Body of pancreas (tissue), 4 donors: ENCODE measurements at places on chromosomes 2 and 18.

DNA sequence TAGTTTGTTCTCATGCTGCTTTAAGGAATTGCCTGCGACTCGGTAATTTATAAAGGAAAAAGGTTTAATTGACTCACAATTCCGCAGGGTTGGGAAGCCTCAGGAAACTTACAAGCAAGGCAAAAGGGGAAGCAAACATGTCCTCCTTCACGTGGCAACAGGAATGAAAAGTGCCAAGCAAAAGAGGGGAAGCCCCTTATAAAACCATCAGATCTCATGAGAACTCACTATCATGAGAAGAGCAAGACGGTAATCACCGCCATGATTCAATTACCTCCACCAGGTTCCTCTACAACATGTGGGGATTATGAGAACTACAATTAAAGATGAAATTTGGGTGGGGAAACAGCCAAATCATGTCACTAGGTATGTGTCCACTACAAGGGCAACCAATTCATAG is 53.9 kb downstream of the MAP4K3 start:
- no peak for DNase-seq

- DNase-seq, result peak; percentile 4
Observed at GRCh38 chr18:59814891-59815290, 84.9 kb upstream of the PMAIP1 start.

DNA sequence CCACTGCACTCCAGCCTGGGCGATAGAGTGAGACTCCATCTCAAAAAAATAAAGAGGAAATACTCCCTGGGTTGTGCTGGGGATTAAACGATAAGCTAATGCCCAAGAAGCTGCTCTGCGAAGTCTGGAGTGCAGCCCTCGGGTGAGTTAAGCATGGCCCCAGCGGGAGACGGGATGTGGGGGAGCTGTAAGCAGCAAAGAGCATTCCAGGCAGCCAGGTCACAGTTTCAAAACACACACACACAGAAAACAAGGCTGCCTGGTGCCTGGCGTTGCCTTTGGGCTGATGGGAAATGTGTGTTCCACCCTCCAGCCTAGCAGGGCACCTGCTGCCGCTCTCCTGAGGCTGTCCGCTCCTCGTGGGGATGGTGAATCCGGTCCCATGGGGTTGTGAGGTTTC is 24.1 kb downstream of the ODC1 start:
- no peak for DNase-seq

DNA sequence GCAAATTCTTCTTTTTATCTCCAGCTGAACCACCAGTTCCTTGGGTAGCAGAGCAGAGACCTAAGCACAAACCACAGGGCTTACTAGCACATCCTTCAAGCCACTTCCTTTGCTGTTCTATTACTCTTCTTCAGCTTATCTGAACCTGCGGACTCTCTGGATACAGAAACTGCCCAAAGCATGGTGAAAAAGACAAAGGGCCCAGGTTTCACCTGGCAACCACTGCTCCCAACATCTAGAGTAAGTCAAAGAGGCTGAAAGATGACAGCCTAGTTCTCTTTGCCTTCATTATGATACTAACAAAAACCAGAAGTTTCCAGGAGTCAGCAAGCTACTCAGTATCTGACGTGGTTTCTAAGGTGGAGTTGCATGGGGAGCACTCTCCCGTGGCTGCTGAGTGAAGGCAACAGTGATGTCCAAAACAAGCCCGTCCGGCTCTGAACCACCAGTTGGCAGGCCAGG is 43.4 kb downstream of the KANSL3 start:
- DNase-seq, result no peak

- no peak for DNase-seq
Observed at GRCh38 chr2:107094450-107094986, 208.6 kb upstream of the ST6GAL2 start.

- DNase-seq, result no peak
Observed at GRCh38 chr2:19062370-19062769, 296.1 kb downstream of the OSR1 start.

DNA sequence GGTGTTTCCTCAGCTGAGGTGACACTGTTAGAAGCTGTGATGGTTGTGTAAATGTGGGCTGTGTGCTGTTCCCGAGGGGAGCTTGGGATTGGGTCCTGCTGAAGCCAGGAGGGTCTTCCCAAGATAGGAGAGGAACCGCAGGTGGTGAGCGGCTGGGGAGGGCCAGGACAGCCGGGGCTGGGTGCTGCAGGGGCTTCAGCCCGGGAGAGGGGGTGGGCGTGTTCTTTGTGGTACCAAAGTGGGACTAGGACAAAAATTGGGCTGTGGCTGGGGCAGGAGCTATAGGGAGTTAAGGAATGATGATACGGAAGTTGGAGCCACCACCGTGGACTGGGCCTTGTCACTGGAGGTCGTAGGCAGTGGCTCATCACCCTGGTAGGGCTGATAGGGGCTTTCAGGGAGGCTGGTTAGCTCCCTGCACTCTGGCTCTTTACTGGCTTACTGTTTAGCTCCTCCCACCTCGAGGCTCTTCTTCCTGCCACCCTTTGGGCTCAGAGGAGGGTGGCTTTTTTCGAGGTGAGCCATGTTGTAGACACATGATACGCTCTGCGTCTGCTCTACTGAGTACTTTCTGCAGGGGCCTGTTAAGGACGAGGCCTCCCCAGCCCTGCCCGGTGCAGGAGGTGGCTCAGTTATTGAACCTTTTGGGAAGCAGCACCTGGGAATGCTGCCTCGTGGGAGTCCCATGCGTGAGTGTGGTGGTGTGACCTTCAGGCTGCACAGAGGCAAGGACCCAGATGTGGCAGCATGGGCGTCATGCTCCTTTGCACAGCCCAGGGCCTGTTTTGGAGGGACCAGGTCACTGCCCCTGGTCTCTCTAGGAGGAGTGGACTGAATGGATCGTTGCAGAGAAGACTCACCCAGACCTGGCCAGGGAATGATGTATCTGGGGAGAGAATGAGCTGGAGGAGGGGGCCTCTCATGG is 21.6 kb downstream of the ASB1 start:
- DNase-seq, result no peak

DNA sequence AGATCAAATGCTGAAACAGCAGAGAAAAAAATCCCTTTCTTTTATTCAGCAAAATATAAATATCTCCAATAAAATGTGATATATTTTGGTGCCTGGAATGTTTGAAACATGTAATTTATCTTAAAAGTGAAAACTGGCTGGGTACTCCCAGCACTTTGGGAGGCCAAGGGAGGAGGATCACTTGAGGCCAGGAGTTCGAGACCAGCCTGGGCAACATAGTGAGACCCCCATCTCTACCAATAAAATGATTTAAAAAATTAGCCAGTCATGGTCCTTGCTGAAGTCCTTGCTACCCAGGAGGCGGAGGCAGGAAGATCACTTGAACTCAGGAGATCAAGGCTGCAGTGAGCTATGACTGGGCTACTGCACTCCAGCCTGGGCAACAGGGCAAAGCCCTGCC is 8.6 kb downstream of the SH3YL1 start:
- DNase-seq, result no peak

DNA sequence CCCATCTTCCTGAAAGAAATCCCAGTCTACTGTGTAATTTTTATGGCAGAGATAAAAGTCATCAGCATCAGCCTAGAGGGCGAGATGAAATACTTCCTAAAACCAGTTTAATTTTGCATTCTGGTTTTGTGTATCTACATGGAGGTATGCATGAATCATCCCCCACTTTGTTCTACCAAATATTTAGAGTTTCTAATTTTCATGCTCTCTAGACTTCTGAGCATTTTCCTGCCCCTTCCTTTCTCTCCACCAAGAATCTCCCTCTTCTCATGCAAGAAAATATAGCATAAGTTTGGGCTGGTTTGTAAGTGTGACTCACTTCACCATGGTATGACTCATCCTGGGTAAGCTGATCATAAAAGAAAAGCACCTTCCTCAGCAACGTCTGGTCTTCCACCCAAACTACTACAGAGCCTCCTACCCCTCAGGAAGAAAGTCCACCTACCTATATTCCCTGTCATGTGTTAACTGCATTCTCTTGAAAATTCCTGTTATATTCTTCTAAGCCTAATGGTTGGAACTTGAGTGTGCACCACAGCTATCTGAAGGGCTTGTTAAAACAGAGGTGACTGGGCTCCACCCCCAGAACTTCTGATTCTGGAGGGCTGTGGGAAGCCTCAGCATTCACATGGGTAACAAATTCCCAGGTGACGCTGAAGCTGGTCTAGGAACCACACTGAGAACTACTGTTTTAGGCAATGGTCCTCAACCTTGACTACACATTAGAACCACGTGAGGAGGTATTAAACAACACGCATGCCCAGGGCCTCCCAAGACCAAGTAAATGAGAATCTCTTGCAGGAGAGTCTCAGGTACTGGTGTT is 37.4 kb upstream of the RAPGEF4 start:
- DNase-seq, result no peak

DNA sequence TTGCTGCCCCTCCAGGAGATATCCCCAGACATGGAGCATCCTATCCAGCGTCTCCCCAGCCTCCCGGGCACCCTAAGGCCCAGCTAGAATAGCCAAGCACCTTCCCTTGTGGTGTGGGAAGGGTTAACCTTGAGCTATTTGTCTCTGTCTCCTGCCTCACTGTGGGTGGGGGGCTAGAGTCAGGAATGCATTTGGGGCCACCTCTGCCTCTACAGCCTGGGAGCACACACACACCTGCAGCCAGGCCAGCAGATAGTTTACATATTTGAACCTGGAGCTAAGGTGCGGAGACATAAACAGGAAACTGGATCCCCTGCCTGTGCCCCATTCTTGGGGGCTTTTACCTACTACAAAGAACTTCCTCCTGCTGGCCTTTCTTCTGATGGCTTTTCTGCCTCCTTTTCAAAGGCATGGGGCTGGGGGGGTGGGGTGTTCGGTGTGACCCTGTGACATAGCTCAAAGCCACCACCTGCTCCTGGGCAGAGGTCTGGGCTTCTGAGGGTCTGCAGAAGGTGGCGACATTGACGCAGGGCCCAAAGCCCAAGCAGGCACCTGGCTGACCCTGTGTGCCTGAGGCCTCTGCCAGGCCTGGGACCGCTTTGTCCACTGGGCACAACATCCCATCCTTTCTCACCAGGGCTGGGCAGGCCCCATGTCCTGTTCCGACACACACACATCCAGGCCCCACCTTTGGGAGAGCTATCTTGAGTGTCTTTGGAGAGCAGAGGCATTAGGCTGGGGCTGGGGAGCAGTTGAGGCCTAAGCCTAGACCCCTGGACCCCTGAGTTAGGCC is 34.2 kb downstream of the EMX1 start:
- DNase-seq, result no peak

DNA sequence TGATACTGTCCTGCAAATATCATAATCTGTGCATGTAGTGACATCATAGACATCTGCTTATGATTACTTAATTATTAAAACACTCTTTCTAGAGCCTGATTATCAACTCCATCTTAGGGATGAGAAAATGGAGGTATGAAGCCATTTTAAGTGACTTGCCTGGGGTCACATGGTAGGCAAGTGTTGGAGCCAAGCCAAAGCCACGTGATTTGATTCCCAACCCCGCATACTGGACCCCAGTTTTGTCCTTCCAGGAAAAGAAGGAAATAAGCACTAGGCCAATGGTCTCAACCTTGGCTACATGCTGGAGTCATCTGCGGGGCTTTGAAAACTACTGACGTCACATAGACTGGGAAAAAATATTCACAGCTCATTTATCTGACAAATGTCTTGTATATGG is 19.6 kb upstream of the SEH1L start:
- DNase-seq, result no peak

DNA sequence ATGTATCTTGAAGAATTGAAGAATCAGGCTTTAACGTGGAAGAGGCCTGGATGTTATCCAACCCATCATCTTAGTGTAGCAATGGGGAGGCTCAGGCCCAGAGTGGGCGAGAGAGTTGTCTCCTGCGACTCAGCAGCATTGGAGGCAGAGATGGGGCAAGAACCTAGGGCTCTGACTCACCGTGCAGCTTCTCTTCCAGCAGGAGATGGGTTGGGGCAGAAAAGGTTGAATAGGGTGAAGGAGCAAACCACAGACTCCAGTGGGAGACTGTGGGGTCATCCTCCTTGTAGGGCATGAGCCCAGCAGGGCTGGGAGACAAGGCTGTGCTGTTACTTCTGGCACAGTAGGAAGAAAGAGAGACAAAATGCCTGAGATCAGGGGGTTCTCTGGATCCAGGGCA is 1.4 kb downstream of the IL36RN start:
- DNase-seq, result no peak

DNA sequence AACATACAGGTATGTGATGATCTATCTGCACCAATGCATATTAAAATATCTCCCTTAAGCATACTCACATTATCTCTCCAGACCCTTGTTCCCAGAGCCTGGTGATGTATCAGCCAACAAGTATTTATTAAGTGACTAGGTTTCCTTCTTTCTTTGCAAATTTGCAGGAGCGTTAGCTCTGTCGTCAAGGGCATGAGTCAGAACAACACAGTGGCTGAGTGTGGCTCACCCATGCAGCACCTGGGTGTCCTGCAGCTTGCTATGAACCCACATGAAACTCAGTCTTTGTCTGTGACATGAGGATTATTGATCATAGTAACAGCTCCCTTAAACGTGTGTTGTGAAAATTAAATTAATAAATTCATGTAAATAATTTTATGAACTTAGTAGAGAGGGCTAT is 96.6 kb downstream of the PIEZO2 start:
- DNase-seq, result no peak

- peak; percentile 29 for DNase-seq
Observed at GRCh38 chr2:203551778-203552177, 16.7 kb upstream of the RAPH1 start.

- DNase-seq, result no peak
Observed at GRCh38 chr2:144234542-144234871, 285.4 kb downstream of the ZEB2 start.

GRCh38 chr2:143394062-143394461 is 264.8 kb downstream of the ARHGAP15 start:
- DNase-seq, result no peak

DNA sequence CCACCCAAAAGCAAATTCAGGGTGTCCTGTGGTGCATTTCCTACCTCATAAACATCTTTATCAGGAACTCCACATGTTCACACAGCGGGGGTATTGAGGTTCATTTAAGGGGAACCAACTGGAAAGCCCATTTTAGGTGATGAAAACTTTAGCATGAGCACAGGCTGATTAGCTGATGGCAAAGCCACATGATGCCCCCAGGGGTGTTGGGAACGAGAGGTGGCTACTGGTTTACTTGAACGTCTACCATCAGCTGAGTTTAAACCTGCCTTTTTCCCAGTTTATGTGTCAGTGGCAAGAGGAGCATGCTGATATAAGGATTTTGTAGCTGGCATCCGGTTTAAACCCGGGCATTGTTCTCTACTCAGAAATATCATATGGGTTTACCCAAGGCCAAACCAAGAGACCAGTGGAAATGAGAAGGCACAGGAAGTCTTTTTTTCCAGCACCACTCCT is 54.5 kb upstream of the UPP2 start:
- no peak for DNase-seq

DNA sequence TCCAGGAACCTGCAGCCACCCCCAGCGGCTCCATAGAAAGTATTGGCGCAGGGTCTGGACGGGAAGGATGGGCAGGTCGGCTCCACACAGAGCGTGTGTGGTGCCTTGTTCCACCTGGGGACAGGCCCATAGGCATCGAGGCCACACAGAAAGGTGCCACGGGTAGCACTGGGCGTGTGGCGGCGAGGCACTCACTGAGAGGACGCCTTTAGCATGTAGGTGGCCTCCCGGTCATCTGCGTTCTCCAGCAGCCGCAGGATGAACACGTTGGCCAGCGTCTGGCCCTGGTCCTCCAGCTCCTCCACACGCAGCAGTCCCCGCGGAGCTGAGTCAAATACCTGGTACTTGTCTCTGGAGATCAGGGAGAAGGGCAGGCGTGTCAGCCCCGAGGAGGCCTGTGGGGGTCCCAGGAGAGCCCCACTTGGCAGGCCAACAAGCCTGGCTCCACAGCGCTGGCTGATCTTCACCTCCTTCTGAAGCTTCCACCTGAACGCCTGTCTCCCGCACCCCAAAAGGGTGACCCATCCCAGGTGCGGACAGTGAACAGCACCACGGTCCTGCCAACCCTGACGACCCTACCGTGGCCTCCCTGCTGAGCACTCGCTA is 13.2 kb downstream of the SNORC start:
- no peak for DNase-seq
